ENCODE measurements at places on chromosomes 12 and 14.

DNA sequence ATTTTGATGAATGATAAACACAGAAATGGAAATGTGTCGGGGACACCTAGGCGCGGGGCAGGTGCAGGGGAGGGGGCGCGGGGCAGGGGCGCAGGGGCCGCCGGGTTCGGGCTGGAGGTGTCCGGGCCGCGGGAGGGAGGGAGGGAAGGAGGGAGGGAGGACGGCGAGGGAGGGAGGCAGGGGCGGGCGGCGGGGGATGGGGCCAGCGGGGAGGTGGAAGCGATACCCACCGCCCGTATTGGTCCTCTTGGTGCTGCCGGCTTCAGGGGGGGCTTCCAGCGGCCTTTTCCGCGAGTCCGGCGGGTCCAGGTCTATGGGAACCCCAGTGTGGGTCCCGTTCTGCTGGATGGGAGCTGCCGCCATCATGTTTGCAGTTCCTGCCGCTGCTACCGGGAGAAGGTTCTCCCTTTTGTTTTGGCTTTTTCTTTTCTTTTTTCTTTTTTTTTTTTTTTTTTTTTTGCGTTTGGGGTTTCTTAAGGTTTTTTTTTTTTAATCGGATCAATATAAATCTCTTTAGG is 703 bp downstream of the NOVA1 start:
- no peak for DNase-seq
- peak overlapping the region; percentile 96 for H3K27ac ChIP-seq
- H3K4me1 ChIP-seq = no peaks in the 10 kb centered on the region
- no peaks in the 10 kb centered on the region for H3K36me3 ChIP-seq
- H3K27me3 ChIP-seq = no peaks in the 10 kb centered on the region

- no peak overlapping the region for H3K4me3 ChIP-seq
- DNase-seq = no peak
- H3K4me1 ChIP-seq = peaks cover 7% of the 10 kb centered on the region
- H3K27me3 ChIP-seq = no peaks in the 10 kb centered on the region
Measured at GRCh38 chr12:131494741-131495524, 216.0 kb upstream of the SFSWAP start.

GRCh38 chr12:5442251-5443006 is 10.5 kb downstream of the NTF3 start:
- H3K36me3 ChIP-seq = no peaks in the 10 kb centered on the region
- H3K4me3 ChIP-seq = no peak overlapping the region
- DNase-seq = no peak
- H3K4me1 ChIP-seq = no peaks in the 10 kb centered on the region
- no peak overlapping the region for H3K27ac ChIP-seq

- H3K27ac ChIP-seq = no peak overlapping the region
- no peaks in the 10 kb centered on the region for H3K4me1 ChIP-seq
- no peak overlapping the region for H3K4me3 ChIP-seq
- no peaks in the 10 kb centered on the region for H3K36me3 ChIP-seq
- H3K27me3 ChIP-seq = no peaks in the 10 kb centered on the region
Measured at GRCh38 chr14:91047174-91047753, 13.2 kb downstream of the RPS6KA5 start.

DNA sequence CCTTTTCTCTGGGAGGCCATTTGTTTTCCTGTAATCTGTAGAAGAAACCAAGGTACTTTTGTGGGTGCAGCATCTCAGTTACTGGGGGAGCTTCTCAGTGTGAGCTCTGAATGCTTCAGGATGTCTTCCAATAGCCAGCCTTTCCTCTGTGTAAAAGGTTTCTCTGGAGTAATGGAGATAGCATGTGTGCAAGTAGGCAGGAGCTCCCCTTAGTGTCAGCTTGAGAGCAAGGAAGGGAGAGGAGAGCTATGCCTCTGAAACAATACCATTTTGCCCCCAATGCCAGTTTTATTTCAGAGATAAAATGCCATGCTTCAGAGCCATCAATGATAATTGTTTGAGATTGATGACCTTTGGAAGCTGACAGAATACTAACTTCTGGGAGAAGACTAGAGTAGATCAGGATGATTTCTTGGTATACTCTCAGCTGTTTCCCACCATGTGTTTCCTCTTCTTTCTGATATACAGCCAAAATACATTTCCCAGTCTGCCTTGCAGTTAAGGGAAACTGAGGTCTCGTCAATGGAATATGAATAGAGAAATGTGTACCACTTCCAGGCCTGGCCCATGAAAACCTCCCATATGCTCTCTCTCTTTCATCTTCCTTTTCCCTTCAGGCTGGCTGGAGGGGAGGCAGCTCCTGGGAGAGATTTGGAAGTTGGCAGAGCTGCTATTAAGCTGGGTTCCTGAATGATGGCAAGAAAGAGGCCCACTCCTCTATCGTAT is 125.7 kb downstream of the CRADD start:
- no peak for DNase-seq
- peak overlapping the region; percentile 64 for H3K27ac ChIP-seq
- no peaks in the 10 kb centered on the region for H3K36me3 ChIP-seq
- peaks cover 3% of the 10 kb centered on the region for H3K4me1 ChIP-seq
- H3K27me3 ChIP-seq = no peaks in the 10 kb centered on the region
- H3K4me3 ChIP-seq = no peak overlapping the region

Data from spinal cord (tissue), 10 donors.